ENCODE measurements at places on chromosomes 13 and 19. TPM values are rescaled to one million over a fixed set of nuclear protein-coding genes. Genes with fewer than 3 reads are reported as not detected.

The TBC1D17 gene
- total RNA-seq = 26.6 TPM

The OR7C1 gene
- total RNA-seq = not detected

The PRKD2 gene
- 22.7 TPM for total RNA-seq

The FOXO1 gene
- total RNA-seq = 33.1 TPM

The KRTDAP gene
- not detected for total RNA-seq

The NOVA2 gene
- total RNA-seq = 0.31 TPM

The CTXN1 gene
- total RNA-seq = 2.4 TPM

The EML2 gene
- 20.5 TPM for total RNA-seq

The ZNF577 gene
- 25.3 TPM for total RNA-seq

The CYP4F11 gene
- total RNA-seq = not detected

The GFY gene
- not detected for total RNA-seq

The PGLYRP1 gene
- not detected for total RNA-seq
